ENCODE measurements at places on chromosomes 13 and 19.

- DNase-seq: no peak
Observed at GRCh38 chr19:11519138-11519537, 9.8 kb downstream of the ECSIT start.

DNA sequence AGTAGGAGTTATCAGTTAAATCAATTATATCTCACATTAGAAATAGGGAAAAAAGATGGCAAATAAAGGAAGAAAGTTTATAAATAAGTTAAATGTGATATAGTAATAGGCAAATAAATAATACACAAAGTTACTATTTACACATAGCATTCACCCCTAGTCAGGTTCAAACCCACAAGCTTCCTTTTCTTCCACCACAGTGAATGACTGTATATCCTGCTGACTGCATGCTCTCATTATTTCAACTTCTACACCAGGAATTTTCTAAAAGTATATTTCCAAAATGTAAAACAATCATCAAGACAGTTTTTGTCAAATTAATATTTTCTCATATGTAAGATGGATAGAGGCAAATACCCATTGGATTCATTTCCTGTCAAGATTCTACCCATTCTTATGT is 548.6 kb upstream of the SLITRK5 start:
- DNase-seq: no peak

DNA sequence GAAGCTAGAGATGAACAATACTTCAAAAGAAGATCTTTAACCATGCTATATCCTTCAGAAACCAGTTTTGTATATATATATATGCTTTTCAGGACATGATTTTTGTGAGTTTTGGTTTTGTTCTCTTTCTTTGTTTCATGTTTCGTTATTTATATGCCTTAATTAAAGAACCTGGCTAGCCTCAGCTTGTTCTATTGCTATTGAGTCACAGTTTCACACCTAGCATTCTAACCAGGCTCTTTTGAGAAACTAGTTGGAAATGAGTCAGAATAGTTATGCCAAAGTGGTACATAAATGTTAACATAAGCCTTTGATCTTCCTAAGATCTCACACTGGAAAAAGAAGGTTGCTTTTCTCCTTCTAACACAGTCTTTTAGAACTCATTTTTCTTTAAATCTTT is 1925.2 kb downstream of the OLFM4 start:
- DNase-seq: no peak

GRCh38 chr19:48443256-48443655 is 2.5 kb upstream of the GRWD1 start:
- DNase-seq: peak; percentile 41

DNA sequence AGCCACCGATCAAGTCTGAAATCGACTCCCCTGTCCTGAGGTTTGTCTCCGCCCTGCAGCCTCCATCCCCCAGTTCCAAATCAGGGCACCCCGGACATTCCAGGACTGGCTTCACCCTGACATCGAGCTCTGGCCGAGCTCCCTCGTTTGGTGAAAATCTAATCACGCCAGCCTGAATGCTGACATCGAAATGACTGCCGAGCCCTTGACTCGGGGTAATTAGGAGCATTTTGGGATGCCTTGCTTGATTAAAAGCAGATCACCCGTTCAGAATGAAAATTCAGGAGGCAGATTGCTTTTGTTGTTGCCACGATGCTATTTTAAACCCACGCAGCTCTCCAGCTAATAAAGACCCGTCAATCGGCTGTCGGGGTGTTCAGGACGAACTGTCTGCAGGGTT is 34.3 kb downstream of the ZNRF4 start:
- no peak for DNase-seq

DNA sequence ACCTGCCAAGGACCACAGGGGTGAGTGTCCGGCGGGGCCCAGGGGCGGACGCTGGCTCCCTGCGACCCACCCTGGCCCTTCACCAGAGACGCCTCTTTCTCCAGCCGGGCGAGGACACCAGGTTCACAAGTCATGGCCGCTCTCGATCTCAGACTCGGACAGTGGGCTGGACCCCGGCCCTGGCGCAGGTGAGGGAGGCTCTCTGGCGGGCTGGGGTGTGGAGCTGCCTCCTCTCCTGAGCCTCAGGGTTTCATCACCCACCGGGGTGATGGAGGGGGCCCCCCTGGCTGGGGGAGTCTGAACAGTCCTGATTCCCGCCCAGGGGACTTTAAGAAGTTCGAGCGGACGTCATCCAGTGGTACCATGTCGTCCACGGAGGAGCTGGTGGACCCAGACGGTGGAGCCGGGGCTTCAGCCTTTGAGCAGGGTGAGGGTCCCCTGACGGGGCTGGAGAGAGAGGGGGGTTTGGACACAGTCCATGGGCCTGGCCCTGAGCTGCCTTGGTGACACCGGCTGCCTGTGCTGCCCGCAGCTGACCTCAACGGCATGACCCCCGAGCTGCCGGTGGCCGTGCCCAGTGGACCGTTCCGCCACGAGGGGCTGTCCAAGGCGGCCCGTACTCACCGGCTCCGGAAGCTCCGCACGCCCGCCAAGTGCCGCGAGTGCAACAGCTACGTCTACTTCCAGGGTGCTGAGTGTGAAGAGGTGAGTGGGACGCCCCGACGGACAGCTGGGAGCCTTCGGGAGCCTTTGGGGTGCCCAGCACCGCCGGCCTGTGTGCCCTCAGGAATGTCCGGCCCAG is 13.6 kb downstream of the ARHGAP45 start:
- no peak for DNase-seq

GRCh38 chr13:112688560-112689302 is 1.1 kb upstream of the ATP11A start:
- no peak for DNase-seq

DNA sequence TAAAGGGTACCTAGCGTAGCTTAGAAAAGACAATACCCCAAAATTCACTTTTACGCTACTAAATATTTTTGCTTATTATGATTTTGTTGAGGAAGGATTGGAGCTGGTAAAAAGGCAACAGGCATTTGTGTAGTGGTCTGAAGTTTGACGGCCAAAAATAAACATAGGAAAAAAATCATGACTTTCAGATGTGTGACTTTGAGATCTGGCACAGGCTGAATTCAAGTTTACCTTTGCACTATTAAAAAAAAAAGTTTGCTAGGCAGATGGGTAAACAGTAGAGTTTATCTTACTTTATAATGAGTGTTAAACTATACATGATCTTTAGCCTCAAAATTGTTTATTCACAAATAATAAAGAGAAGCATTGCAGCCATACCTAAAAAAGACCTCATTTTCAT is 24.3 kb upstream of the INTS6 start:
- no peak for DNase-seq

- DNase-seq: no peak
Observed at GRCh38 chr19:51034704-51035103, at the start of gene KLK12. Gene KLK12, minus strand, starts transcription at chr19:51035002. Its CDS starts 381 bp downstream, at chr19:51034621.

- DNase-seq: no peak
Observed at GRCh38 chr13:37194428-37194861, 89.0 kb upstream of the CSNK1A1L start.

GRCh38 chr19:3115411-3115810 is 20.4 kb upstream of the GNA15 start:
- no peak for DNase-seq

DNA sequence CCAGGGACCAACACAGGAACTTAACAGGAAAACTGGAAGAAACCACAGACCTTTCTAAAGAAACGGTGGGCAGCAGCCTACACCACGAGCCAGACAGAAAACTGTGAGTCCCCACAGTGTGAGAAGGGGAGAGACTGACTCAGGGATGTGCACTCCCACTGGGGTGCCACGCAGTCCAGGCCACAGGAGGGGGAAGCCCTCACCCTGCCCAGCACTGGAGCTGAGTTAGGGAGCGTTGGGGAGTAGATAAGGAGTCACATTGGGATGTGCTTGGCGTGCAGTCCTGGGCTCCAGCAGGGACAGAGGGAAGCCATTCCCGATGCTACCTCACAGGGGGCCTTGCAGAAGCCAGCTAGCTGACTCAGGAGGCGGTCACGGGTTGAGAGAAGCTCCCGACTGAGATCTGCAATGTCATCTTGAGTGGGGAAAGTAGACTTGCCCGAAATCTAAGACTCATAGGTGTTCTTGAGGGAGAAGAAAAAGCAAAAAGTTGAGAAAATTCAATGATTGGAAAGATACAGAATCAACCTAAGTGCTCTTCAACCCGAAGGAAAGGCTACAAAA is 17.3 kb downstream of the SIGLEC8 start:
- DNase-seq: no peak

GRCh38 chr19:54461210-54461609 is 2.4 kb downstream of the LENG9 start:
- no peak for DNase-seq

- no peak for DNase-seq
Observed at GRCh38 chr19:40693896-40694295, 3.4 kb upstream of the NUMBL start.

DNA sequence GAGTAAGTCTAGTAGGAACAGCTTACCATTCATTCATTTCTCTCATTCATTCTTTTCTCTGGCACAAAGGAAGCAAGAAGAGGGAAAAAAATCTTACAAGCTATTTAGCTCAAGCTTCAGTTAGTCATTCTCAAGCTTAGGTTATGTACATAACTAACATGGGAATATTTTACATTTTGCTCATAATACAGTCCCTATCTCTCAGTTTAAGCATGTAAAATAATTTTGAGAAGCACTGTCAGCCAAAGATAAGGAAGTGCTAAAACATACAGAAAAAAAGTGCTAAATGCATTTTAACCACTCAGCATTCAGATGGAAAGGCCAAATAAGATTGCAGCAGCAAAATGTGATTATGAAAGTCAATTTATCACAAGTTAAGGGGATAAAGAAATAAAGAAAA is 7.9 kb downstream of the RBM26 start:
- DNase-seq: no peak

GRCh38 chr19:16041299-16041990 is 34.9 kb upstream of the TPM4 start:
- DNase-seq: peak; percentile 83

- no peak for DNase-seq
Observed at GRCh38 chr13:48739386-48739964, 85.7 kb downstream of the CYSLTR2 start.

DNA sequence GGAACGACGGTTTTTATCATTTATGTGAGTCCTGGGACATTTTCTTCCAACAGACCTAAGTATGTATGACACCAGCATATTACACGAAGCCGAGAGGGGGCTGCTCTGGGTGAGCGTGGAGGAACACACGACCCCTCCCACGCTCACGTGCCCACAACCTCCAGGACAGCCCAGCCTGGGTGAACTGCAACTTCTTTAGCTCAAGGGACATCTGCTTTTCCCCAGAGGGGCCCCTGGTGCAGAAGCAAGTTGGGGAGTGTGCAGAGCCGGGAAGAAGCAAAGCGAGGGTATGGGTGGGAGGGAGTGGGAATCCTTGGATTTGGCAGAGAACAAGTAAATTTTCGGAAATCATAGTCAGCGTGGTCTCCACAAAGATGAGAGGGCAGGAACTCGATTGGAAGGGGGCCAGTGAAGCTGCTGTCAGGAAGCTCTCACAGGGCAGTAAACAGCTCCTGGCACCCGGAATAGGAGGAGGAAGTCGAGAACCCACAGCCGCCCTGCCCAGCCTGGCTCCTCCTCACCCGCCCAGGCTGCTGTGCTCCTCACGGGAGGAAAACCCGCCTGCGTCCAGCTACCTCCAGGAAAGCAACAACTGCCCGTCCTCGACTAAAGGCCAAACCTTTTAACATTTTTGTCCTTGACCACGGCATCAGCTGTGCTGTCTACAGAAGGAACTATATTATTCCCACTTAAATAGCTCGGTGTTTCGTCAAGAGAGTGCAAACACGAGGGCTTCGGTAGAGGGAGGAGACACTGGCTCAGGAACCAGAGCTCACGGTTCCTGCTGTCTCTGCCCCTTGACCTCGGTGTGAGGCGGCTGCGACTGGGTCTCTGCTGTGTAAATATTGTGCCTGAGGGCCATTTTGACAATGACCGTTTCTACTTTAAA is 17.2 kb upstream of the CFAP97D2 start:
- DNase-seq: peak; percentile 60

DNA sequence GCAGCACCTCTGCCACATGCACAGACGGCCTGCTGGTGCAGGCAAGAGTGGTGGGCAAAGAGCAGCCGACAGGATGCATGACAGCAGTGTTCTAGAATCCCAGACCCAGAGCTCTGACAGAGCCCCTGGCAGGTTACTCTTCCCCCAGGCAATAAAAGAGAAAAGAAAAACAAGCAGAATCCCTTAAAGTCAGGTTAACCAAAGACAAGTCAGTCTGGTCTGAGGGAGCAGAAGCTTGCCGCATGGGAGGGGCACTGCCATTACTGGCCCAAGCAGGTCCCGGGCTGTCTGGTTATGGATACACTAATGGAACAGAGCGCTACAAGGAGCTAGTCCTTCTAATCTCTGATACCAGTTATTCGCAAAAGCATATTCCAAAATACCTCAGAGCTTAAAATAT is 36.1 kb upstream of the DOCK9 start:
- no peak for DNase-seq

DNA sequence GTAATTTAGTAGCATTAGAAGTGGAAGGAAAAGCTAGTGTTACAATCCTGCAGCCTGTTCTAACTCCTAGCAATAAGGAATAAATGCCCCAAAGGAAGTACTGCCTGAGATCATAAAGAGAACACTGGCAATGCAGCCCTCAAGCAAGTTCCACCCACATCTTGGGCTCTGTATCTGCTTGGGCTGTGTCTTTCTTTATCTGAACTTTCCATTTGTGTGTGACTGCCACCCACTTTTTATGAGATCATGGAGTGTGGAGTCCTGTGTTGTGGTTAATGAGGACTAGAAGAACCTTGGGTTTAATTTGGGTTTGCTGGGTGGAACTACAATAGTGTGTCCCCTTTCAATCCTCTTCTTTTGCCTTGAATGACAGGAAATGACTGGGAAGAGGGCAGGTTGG is 38.2 kb downstream of the RFXAP start:
- no peak for DNase-seq

DNA sequence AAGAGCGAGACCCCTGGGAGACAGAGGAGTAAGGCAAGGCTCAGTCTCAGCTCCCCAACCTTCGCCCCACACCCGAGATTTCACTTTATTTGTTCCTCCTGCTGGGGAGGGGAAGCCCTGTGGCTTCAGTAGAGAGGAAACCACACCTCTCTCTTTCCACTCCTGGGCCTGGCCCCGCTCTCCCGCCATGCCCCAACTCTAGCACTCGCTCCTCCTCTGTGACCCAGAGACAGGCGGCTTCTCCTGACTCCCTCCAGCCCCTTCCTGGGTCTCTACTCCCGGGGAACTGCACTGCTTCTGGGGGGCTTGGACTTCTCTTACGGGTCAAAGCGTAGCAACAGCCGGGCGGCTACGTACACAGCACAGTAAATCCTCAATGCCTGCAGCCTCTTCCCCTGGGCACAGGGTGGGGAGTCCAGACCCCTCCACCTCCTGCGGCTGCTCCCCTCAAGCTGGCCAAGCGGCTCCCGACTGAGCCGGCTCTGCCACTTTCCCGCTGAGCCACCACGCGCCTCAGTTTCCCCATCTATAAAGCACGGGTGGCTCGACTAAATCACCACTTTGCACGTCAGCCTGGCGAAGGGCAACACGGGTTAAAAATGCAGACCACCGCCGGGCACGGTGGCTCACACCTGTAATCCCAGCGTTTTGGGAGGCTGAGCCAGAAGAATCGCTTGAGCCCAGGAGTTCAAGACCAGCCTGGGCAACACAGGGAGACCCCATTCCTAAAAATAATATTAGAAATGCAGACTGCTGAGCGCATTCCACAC is 1.4 kb downstream of the RNF126 start:
- no peak for DNase-seq

GRCh38 chr13:93620181-93620765 is 393.7 kb downstream of the GPC6 start:
- DNase-seq: no peak

GRCh38 chr13:109346060-109346459 is 440.3 kb downstream of the IRS2 start:
- DNase-seq: no peak
